HEK293T (cell line): ENCODE measurements at places on chromosomes 16 and 17.

GRCh38 chr17:28896491-28896883, 1.0 kb downstream of the FLOT2 start:
- no peak for DNase-seq

- DNase-seq, result no peak
Measured at GRCh38 chr17:63022567-63022966, 56.5 kb downstream of the TANC2 start.

DNA sequence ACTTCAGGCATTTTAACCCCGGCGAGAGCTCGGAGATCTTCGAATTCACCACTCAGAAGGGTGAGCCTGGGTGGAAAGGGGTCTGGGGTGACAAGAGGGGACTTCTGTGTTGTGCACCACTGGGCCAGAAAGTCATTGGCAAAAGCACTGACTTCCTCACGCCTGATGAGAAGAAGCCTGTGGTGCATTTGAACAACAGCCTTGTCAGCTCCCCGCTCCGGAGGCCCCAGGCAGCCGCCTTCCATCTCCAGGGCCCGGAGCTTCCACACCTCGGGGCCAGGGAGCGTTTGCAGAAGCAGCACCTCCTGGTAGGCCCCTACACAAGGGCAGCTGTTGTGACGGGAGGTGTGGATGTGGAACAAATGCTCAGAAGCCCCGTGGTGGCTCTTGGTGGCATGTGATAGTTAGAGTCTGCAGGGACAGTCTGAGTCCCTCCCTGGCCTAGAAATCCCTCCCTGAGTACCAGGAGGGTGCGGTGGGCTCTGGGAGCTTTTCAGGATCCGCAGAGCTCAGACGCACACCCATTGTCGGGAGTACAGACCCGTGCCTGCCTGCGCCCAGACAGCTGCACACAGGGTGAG, 9.7 kb downstream of the CACNG1 start:
- no peak for DNase-seq

- peak; percentile 62 for DNase-seq
Measured at GRCh38 chr16:22161999-22162655, at the start of gene SDR42E2. TSS of gene SDR42E2 (plus strand) at chr16:22162506. CDS start at chr16:22165583, 3,077 bp downstream.

- DNase-seq, result no peak
Measured at GRCh38 chr17:81923302-81924260, 4.0 kb downstream of the MAFG start.

- no peak for DNase-seq
Measured at GRCh38 chr17:10261098-10261497, 62.7 kb upstream of the GAS7 start.

DNA sequence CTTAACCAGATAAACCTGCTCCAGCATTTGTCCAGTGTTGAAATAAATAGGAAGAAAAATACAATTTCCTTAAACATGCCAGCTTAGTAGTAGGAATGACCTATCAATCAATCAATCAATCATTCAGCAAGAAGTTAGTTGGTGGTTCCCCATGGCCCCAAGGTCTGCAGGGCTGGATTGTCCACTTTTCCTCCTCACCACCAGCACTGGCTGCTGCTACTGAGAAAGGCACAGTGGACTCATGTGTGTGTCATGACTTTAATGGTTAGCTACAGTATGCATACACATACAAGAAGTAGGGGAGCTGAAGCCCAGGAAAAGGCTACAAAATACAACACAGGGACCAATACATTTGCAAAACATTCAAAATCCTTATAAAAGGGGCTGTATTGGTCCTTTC, 4.4 kb downstream of the SETD6 start:
- no peak for DNase-seq

DNA sequence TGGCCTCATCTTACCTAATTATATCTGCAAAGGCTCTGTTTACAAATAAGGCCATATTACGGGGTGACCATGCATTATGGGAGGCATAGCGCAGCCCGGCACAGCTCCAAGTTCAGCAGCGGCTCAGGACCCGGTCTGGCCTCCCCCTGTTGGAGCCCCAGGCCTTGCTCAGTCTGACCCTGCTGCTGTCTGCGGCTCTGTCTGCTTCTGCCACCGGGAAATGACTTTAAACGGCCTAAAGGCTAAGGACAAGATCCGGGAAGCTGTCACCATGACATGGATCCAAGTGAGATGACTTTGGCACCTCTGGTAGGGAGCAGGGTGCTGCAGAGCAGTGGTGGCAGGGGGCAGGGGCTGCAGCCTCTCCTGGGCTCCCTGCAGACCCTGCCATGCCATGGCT, 140.6 kb upstream of the GSE1 start:
- DNase-seq, result no peak

- no peak for DNase-seq
Measured at GRCh38 chr17:79749156-79749815, 18.5 kb downstream of the ENPP7 start.

DNA sequence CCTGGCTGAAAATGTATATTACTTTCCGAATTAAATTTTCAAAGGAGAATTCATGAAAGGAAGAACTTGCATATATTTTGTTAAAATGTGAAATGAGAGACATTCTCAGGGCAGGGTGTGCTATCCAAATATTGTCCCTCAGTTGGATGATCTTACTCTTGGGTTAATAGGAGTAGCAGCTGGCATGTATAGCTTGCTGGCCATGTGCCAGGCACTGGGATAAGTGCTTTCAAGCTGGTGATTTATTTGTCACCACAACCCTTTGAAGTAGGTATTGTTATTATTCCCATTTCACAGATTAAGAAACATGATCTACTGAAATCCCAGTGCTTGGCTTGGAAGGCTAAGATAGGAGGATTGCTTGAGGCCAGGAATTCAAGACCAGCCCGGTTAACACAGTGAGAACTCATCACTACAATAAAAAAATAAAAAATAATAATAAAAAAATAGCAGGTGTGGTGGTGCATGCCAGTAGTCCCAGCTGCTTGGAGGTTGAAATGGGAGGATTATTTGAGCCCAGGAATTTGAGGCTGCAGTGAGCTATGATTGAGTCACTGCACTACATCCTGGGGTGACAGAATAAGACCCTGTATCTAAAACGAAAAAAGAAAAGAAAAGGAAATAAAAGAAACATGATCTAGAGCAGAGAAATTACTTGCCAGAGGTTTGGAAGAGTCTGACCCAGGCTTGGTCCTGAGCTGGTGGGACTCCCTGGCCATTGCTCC, 11.6 kb upstream of the MPHOSPH6 start:
- no peak for DNase-seq

- no peak for DNase-seq
Measured at GRCh38 chr17:82003411-82004381, 19.0 kb downstream of the CENPX start.

DNA sequence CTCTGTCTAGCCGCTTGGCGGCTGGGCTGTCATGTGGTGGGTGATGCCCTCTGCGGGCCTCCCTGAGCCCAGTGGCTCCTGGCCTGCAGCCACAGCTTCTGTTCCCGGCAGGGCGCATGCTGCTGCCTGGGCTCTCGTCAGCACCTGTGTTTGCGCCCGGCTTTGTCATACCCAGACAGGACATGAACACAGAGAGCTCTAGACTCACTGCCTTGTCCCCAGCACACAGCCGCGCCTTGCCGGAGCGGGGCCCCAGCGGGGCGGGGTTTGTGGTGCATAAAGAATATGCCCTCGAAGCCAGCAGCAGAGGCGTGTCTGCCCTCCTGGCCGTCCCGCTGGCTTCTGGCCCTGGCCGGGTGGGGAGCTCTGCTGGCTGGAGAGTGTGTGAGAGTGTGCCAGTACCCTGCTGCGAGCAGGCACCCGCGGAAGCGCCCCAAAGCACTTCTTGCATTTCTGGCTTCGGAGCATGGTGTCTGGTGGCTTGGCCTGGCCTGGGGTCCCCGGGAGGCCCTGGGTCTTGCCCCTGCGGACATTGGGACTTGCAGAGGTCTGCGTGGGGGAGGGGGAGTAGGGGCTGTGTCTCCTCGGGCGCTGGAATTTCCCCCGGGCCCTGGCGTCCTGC, 14.4 kb downstream of the ASPSCR1 start:
- no peak for DNase-seq

DNA sequence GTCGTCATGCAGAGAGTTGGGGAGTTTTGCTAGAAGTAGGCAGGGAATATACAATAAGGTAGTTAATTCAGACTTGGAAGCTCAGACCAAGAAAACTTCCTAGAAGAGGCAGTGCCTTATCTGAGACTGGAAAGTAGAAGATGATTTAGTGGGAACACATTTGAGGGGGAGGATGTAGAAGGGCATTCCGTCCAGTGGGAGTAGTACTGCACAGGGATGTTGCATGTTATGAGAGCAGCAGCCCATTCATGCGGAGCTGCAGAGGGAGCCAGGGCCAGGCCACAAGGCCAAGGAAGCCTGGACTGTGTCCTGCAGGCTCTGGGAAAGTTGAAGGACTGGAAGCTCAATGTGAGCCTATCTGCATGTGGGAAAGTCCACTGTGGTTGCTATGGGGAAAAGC, 344.5 kb upstream of the EEF2KMT start:
- no peak for DNase-seq

DNA sequence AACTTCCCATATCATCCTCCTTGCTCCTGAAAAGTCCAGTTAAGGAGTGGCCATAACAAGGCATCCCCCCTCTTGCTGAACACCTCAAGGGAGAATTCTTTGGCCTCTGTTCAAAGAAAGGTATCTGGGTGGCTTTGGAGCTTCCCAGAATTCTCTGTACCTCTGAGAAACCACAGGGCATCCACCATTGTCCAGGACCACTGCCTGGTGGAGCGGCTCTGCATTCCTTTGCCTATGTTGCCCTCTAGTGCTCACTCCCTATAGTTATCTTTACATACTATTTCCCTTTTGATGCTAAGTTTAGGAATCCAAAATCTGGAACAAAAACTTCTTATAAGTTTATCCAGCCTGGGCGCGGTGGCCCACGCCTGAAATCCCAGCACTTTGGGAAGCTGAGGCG, 30.3 kb downstream of the CHD9NB start:
- peak; percentile 73 for DNase-seq

GRCh38 chr17:869567-870525, 87.7 kb downstream of the MRM3 start:
- no peak for DNase-seq

- DNase-seq, result no peak
Measured at GRCh38 chr16:81752225-81752875, 26.7 kb upstream of the PLCG2 start.

DNA sequence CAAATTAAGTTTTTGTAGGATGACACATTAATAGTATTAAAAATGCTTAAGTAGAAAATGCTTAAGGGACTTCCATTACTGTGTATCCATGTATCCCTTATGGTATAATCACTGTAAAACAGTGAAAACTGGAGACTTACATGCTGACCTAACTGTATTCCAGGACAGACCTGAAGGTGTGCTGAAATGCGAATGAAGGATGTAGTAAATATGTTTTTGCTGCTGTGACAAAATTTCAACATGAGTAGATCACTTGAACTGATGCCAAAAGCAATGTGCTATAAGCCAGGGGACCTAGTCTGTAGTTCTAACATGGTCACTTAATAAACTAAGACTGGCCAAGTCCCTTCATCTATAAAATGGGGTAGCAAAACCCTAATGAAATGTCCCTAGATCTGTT, 142.0 kb upstream of the CORO6 start:
- no peak for DNase-seq

- DNase-seq, result no peak
Measured at GRCh38 chr16:64629622-64630021, 492.2 kb downstream of the CDH11 start.
